ENCODE measurements at places on chromosomes 1 and 21.
A peak's percentile ranks its signal among the peaks of the same experiment; 100 is the strongest.

GRCh38 chr1:223455470-223455869 lies 62.3 kb downstream of the CCDC185 start:
- no peak for DNase-seq

- DNase-seq: no peak
These were observed 10.3 kb upstream of the CD101 start for GRCh38 chr1:116991171-116991845.

DNA sequence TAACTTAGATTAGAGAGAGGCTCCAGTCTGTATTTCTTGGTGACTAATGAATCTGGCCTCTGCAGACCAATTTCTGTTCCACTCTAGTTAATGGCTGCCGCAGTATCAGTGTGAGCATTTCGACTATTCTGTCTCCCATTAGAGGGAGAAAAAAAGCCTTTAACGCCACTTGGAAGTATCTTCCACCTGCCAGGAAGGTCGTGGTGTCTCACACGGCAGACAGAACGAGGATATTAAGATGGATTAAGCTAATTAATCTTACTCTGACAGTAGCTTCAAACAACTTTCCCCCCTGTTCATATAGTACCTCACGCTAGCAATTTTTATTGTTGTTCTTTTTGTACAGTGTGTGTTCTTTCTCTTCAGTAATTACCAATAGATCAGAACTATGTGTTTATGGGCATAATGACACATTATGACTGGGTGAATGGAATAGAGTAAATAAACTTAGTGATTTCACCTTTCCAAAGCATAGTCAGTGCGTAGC lies 153.8 kb downstream of the ADGRL2 start:
- DNase-seq: no peak

- no peak for DNase-seq
These were observed 16.3 kb downstream of the SLC19A1 start for GRCh38 chr21:45525910-45526306.

- DNase-seq: no peak
These were observed 323.6 kb downstream of the MRPL39 start for GRCh38 chr21:25283720-25284119.

DNA sequence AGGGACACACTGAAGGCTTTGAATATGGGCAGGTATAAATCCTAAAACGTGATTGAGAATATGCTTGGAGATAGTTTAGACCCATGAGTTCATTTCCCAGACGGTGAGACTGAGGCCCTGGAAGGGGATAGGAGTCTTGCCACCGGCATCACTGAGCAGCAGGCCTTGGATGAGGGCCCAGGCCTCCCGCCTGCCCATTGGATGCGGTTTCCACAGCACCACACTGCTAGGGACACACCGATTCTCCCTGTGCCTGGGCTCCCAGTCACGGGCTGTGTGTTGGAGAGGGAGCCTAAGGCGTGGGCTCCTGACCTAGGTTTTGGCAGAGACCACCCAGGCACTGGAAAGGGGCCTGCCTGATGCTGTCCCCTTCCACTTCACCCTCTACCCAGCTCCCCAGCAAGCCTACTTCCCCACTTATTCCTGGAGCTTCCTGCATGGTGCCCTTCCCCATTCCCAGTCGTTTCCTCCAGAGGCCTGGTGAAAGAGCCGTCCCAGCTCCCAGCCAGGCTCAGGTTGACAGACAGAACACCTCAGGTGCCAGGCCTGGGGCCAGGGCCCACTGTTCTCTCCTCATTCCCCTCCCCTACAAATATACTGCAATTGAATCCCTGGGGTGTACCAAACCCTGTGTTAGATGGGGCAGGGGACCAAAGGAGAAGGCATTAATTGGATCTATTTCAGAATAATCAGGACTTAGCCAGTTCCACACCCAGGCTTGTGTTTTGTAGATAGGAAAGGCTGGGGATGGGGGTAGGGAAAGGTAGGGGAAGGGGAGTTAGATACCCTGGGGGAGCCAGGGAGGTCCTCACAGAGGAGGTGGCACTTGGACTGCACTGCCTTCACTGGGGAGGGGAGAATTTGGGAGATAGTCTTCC lies 3.4 kb downstream of the FOXO6 start:
- no peak for DNase-seq

- no peak for DNase-seq
These were observed 16.4 kb upstream of the TARBP1 start for GRCh38 chr1:234495231-234495990.

DNA sequence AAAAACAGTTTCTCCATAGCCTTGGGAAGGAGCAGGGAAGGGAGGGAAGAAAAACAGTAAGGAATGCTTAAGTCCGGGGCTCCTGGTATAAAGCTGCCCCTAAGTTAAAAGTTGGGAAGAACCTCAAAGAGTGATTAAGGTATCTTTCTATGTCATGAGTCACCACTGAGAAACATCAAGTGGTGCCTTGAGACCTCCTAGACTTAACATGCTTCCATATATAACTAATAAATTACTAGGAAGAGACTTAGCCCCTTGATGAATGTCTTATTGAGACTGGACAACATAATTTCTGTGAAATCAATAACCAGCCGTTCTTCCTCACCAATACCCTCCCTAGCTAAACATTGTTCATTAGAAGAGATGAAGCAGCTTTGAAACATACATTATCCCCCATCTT lies 121.8 kb upstream of the SLC44A3 start:
- DNase-seq: no peak

DNA sequence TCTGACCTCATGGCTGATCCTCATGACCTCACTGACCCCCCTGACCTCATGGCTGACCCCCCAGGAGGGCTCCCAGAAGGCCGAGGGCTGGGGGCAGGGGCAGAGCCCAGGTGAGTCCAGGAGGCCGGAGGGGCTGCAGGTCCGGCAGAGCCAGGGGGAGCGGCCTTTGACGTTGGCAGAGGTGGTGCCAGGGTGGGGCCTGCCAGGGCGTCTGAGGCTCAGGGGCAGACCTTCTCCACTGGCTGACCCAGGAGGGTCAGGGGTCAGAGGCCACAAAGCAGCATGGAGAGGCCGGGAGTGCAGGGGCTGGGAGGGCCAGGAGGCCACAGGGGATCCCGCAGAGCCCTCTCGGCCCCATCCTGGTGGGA lies 28.1 kb upstream of the TTLL10 start:
- no peak for DNase-seq

DNA sequence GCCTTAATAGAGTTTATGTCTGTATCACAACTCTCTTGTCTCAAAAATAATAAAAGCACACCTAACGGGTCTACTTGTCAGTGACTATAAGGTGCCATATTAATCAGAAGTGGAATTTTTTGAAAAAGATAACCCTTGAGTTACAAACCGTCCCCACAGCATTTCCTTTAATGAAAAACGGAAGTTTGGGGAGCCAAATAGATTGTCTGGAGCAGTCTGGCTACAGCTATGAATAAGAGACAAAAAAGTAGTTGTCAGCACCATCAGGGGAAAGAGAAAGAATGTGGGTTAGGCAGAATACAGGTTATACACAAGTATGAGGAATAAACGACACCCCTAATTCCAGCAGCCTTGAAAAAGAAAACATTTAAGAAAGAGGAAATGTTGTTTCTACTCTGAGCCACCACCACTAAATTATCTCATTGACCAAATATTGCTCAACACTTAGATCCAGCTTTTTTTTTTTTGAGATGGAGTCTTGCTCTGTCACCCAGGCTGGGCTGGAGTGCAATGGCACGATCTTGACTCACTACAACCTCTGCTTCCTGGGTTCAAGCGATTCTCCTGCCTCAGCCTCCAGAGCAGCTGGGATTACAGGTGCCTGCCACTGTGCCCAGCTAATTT lies 29.4 kb upstream of the USP24 start:
- DNase-seq: no peak

DNA sequence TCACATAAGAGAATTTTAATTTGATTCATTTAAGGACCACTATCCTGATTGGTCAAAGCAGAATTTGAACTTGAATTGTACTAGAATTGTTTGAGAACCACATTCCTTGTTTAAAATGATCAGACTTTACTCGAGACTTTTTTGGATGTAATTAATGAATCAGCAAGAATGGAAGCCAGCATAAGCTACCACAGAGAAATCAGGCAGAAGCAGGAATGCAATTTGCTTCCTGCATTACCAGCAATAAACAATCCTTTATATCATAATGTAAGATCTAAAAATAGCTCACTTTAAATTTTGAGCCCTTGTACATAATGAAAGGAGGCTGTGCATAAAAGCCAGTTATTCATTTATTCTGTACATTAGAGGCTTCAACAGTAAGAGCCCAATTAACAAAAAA lies 119.8 kb upstream of the BACE2 start:
- DNase-seq: no peak

GRCh38 chr1:201259476-201260235 lies 23.6 kb upstream of the PKP1 start:
- DNase-seq: peak; percentile 52

DNA sequence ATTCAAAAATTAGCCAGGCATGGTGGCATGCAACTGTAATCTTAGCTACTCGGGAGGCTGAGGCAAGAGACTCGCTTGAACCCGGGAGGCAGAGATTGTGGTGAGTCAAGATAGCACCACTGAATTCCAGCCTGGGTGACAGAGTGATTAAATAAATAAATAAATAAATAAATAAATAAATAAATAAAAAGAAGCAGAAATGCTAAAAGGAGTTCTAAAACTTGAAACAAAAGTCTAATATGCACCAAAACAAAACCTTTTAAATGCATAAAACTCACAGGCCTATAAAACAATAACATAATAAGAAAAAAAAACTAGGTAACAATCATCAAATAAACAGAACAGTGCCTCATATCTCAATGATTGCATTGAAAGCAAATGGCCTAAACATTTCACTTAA lies 1458.9 kb downstream of the AMY1C start:
- DNase-seq: no peak

DNA sequence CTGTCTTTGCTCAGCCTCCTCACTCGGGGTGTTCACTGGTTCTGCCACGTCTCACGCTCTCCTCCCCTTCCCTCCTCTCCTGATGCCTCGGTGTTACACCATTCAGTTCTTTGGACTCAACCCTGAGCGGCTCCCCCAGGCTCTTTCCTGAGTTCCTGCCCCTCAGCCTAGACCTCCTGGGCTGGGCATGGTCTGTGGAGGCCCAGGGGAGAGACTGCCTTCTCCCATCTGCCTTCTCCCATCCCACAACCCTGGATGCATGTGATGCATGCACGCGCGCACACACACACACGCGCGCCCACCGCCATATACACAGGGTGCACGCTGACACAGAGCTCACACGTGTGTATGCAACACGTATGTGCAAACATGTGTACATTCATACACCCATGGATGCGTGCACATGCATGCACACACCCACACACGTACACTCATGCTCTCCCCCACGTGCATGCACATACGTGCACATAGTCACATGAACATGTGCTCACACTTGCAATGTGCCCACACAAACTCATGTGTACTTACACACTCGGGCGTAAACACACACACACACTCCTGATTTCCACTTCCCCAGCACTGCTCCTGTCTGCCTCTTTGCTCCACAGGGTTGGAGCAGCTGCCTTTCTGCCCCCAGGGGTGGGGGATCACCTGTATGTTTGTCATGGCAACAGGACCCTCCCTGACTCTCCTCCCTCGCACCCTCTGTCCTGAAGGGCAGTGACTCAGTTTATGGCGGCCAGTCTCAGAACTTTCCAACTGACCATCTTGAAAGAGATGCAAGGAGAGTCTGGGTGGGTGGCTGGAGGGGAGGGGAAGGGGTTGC lies 59.0 kb downstream of the HUNK start:
- no peak for DNase-seq

GRCh38 chr1:93617670-93618499 lies 63.8 kb downstream of the BCAR3 start:
- peak; percentile 23 for DNase-seq

- no peak for DNase-seq
These were observed 23.7 kb upstream of the NRIP1 start for GRCh38 chr21:15088488-15088887.

DNA sequence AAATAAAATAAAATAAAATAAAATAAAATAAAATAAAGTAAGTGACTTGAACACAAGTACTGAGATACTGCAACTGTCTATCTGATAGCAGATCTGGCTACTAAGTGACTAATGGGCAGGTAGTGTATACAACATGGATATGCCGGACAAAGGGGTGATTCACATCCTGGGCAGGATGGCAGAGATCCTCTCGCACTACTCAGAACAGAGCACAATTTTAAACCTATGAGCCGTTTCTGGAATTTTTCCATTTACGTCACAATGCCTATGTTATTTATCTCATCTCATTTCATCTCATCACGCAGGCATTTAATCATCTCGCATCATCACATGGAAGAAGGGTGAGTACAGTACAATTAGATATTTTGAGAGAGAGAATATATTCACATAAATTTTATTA lies 233.3 kb upstream of the COA6 start:
- no peak for DNase-seq

DNA sequence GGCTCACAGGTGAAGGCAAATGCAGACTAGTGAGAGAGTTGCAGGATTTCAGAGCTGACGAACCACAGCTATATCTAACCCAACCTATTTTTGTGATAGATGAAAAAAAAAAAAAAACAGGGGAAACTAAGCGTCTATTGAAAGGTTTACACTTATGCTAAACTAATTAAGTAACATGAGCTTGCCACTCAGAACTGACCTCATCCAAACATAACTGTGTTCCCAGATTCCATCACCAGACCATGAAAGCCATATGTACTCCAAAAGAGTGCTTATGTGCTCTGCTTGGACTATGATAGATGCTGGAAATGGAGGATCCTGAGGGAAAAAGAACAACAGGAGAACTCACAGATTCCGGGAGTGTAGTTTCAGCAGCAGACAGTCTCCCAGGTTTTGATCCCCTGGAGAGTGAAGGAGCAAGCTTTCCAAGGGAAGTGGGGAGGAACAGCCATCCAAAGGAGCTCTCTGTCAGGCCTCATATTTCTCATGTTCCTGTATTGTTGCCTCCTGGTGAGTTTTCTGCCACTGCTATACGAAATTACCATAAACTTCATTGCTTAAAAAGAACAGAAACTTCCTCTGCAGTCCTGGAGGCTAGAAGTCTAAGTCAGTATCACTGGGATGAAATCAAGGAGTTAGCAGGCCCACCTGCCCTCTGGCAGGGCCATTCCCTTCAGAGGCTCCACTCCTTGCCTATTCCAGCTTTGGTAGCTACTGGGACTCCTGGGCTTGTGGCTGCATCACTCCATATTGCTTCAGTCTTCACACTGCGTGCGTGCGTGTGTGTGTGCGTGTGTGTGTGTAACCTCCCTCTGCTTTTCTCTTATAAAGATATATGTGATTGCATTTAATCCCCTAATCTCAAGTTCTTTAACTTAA lies 38.1 kb downstream of the NIBAN1 start:
- DNase-seq: no peak

DNA sequence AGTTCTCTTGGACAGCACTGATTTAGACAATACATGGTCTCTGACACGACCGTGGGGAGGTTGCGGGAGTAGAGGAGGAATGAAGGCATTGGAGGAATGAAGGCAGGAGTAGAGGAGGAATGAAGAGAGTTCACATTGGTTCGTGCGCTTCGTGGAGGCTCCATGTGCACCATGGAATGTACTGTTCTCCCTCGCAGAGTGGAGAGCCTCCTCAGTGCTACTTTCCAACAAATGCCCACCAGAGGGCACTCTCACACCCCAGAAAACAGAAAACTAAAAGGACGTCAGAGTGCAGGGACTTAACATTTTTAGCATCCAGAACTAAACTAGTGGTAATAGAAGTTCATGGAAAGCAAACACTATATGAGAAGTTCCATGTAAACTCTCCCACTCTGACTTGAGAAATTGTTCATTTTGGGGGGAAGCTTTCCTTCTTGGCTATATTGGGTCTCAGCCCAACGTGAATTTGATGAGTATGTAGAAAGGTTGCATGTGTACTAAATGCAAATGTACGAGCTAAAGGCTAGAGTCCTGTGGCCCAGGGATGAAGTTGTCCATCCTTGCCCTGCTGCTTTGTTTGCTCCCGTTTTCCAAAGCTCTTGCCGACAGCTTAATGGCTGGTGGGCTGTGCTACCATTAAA lies 211.6 kb downstream of the LMX1A start:
- DNase-seq: peak; percentile 32
